ENCODE measurements at places on chromosomes 16 and 17. TPM values are rescaled to one million over a fixed set of nuclear protein-coding genes. Genes with fewer than 3 reads are reported as not detected.

The MGAT5B gene
- total RNA-seq, result 123 TPM

- no peak for DNase-seq
Observed at GRCh38 chr16:63315229-63315628, 1279.0 kb upstream of the CDH8 start.

- no peak for DNase-seq
Observed at GRCh38 chr17:19705771-19706770, 10.3 kb downstream of the SLC47A2 start.

DNA sequence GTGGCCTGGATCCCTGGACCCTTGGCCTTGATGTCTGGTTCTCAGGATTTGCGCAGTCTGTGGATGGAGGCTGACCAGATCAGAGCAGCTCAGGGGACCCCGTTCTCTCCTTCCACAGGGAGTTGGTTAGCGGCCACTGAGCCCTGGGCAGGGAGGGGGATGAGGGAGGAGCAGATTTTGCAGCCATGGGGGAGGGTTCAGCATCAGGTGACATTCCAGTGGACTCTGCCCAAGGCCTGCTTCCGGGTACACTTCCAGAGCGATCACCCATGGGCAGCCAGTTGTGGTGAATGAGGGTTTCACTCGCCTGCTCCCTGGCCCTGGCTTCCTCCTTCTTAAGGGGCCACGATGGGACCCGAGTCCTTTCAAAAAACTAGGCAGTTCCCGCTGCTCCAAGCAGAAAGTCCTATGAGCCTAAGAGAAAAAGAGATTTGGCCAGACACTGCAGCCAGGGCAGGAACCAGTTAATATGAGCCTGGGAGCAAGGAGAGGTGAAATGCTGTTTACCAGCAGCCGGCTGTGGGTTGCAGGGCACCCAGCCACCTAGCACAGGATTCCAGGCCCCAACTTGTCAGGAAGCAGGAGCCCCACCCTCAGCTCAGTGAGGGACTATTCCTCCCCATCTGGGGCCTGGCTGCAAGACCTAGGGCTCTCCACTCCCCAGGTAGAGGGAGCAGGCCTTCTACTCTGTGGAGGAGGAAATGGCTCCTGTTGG lies 4.7 kb upstream of the GPRC5C start:
- DNase-seq, result no peak

- DNase-seq, result no peak
Observed at GRCh38 chr16:3030222-3031212, 6.2 kb downstream of the BICDL2 start.

DNA sequence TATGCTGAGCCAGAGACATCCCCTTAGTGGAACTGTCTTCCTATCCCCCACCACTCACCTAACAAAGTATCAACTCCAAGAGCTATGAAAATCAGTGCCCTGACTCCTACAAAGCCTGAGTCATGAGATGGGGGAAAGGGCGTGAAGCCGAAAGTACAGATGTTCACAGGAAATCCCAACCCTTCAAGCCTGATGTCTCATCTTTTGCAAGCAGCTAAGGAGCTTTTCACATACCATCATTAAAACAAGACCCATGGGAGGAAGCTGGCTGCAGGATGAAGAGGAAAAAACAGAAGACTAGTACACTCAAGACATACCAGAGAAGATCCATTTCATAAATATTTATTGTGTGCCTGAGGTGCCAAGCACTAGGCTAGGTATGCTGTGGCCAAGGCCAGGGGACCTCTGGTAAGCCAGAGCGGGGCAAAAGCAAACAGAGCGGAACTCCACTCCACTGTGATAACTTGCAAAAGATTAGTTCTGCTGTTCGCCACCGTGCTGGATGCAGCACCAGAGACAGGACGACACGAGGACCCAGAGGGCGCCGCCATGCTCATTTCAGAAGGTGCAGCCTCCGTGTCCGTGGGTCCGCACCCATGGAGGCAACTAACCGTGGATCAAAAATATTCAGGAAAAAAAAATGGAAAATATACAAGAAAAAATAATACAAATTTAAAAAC lies 4.5 kb upstream of the MNT start:
- peak; percentile 20 for DNase-seq
